CD4-positive, alpha-beta T cell treated with Interleukin-4 for 4 hours (primary cell): ENCODE measurements at places on chromosomes 13 and 19.
A peak's percentile ranks its signal among the peaks of the same experiment; 100 is the strongest.

- peak; percentile 67 for DNase-seq
Observed at GRCh38 chr13:45119469-45119990, 780 bp upstream of the GTF2F2 start.

DNA sequence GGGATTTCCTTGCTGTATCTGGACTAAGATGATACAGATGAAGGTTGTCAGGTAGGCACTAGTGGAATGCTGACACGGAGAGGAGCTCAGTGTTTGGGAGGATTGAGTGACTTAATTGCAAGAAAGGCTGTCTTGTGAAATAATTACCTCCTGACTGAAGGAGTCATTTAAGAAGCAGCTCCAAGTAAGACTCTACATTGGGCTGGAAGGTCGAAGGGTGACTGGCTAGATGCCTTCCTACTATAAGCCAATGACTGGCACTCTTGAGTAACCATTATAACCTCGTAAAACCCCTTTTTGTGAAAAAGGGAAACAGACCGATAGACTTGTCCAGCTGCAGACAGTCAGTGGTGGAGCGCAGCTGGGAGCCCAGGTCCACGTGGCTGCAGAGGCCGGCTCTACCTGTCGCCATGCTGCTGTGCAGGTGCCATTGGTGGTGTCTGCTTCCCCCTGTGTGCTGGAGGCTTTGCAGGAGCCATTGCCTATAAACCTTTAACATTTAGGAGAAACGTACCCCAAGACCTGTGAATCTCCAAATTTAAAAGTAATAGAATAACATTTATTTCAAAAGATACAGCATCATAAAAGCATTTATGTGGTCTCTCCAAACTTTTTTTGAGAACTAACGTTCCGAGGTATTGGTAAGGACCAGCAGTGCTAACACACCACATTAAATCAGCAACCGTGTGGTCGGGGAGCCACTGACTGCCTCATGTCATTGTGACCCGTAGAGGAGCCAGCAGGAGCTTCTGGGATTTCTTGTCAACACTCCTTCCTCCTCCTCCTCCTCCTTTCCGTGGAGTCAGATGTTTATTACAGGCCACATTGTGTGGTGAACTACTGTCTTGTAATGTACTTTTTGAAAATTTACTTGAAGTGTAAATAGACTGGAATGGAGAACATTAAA lies 80.4 kb upstream of the TEX29 start:
- DNase-seq = no peak

GRCh38 chr19:39841041-39841440 lies 5.1 kb downstream of the FBL start:
- no peak for DNase-seq

DNA sequence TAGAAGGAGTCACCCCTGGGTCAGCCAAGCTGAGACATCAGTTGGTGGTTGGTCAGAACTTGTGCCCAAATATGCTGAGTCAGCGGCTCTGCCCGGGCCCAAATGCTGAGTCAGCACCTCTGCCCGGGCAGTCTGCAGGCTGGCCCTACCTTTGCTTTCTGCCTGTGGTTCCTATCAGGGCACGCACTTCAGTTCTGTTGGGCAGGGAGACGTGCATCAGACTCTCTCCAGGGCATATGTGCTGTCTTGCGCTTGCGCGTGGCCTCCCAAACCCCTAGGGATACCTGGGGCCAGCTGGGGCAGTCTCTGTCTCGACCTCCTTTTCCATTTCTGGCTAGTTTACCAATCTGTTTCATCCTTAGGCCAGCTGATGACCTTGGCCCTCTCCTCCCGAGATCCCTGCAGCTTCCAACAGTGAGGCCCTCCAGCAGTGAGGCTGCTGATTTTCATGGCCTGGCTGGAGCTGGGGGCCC lies 24.4 kb upstream of the LDLR start:
- DNase-seq = no peak

DNA sequence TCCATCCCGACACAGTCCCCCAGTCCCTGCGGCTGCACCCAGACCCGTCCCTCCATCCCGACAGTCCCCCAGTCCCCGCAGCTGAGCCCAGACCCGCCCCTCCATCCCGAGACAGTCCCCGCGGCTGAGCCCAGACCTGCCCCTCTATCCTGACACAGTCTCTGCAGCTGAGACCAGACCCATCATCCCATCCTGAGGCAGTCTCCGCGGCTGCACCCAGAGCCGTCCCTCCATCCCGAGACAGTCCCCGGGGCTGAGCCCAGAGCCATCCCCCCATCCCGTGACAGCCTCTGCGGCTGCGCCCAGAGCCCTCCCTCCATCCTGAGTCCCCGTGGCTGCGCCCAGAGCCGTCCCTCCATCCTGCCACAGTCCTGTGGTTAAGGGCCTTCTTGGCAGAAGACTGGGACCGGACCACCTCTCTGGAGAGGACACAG lies 28.8 kb upstream of the TMEM255B start:
- no peak for DNase-seq

DNA sequence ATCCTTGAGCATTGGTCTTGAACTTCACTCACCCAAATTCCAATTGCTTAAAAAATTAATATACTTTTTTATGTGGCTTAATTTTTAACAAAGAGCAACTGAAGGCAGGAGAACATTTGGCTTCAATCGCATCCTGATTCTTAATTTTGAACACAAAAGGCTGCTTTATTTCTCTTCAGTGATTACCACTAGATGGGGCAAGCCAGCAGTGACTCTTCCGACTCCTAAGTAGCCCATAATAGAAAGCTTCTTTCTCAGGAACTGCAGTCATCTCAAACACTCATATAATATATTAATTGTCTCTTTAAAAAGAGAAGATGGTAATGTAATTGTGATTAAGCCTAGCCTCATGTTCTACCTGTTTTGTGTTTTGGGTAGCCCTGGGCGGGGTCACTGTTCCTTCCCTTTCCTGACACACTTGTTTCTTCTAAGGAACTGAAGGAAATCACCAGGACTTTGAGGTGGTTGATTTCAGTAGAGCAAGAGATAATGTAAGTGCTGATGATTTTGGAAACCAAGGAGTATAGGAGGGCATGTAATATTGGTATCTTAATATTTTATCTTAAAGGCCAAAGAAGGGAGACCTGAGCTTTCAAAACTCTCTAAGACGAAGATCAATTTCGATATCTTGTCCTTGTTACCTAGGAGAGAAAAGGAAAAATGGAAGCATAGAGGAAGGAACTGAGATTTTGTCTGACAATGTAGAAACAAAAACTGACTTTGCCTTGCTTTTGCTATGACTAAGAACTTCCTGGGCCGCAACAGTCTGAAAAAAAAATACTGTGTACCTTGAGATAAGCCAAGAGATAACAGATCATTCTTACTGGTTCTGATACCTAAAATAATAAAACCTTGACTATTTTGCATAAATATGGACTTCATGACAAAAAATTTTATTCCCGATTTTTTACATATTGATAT lies 73.1 kb downstream of the TNFSF13B start:
- peak; percentile 55 for DNase-seq

- no peak for DNase-seq
Observed at GRCh38 chr19:12641456-12641855, 25.1 kb downstream of the MAN2B1 start.

DNA sequence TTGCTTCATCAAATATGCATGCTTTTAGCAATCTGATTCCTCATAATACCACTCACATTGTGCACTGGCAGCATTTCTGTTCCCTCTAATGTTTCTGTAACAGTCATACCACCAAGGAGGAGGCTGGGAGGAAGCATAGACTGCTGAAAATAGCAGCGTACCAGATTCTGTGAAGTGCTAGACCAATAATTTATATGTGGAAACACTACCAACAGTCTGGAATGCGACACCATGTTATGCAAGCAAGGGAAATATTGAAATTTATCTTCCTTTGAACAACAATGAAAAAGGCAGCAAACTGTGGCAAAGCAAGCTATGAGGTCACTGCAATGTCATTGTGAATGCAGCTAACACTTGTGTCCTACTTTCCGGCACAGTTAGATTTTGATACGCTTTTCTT lies 1388.0 kb downstream of the EFNB2 start:
- DNase-seq = no peak

- DNase-seq = no peak
Observed at GRCh38 chr19:14512406-14512961, 5.7 kb downstream of the DNAJB1 start.

- DNase-seq = no peak
Observed at GRCh38 chr13:51728275-51728673, 75.7 kb downstream of the DHRS12 start.

- DNase-seq = no peak
Observed at GRCh38 chr19:41784312-41784711, 12.1 kb upstream of the CEACAM3 start.

- DNase-seq = no peak
Observed at GRCh38 chr13:28488376-28489005, 6.4 kb downstream of the FLT1 start.

GRCh38 chr19:2150794-2151338 lies 500 bp downstream of the AP3D1 start:
- DNase-seq = no peak

DNA sequence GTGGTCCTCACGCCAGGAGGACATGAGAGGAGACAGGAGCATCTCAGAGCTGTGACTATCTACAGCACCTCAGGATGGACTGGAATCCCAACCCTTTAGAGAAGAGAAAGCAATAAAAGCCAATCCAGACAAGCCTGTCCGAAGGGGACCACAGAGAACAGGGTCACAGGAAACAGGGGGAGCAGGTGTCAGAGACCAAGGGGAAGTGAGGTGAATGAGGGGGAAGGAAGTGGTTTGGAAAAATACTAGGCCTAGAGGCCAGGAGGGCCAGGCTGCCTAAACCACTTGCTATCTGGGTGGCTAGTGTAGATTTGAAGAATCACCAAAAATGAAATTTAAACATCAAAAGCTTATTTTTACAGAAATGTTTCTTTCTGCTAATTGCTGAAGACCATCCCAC lies 16.2 kb downstream of the TMTC4 start:
- DNase-seq = no peak

- no peak for DNase-seq
Observed at GRCh38 chr13:80033286-80033685, 307.6 kb downstream of the SPRY2 start.

DNA sequence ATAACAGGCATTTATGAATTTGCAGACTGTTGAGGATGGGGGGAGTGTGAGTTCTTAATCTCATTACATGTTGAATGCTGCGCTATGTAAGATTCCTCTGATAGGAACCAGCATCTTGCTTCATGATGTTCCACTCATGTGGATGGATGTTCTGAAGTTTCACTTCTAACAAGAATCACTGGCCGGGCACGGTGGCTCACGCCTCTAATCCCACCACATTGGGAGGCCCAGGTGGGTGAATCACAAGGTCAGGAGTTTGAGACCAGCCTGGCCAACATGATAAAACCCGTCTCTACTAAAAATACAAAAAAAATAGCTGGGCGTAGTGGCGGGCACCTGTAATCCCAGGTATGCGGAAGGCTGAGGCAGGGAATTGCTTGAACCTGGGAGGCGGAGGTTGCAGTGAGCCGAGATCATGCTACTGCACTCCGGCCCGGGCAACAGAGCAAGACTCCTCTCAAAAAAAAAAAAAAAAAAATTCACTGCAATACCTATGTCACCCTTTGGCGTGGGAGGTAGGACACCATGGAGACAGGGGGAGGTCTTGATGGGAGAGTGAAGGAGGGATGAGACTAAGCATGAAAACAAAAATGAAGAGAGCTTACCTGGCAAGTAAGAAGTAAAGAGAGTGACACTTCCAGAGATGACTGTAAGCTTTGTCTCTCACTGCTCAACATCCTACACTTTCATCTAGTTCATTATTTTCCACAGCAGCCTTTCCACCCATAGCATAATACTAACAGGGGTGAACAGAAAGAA lies 133.0 kb downstream of the DCT start:
- DNase-seq = no peak

- DNase-seq = no peak
Observed at GRCh38 chr13:109180905-109181425, 551.6 kb downstream of the MYO16 start.

GRCh38 chr13:35140831-35141230 lies 198.8 kb downstream of the NBEA start:
- DNase-seq = no peak

DNA sequence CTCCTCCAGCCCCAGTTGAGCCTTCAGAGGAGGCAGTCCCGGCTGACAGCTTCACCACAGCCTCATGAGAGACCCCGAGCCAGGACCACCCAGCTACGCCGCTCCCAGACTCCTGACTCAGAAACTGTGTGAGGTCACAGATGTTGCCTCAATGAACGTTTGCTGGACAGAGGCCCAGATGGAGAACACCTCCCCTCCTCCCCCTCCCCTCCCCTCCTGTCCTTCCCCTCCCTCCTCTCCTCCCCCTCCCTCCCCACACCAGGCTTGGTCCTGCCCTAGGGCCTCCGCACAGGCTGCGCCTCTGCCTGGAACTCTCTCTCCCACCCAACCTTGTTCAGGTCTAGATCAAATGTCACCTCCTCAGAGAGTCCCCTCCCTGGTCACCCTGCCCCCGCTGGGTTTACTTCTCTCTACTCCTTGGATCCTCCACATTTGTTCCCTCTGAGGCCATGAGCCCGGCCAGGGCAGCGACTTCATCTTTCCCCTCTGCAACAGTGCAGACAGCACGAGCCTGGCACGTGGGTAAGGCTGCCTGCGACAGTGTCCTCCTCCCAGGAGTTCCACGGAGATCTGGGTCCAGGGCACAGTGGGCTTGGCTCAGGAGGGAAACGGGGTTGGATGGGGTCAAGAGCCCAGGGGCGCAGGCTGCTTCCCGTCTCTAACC lies 17.4 kb downstream of the PIP5K1C start:
- DNase-seq = no peak

DNA sequence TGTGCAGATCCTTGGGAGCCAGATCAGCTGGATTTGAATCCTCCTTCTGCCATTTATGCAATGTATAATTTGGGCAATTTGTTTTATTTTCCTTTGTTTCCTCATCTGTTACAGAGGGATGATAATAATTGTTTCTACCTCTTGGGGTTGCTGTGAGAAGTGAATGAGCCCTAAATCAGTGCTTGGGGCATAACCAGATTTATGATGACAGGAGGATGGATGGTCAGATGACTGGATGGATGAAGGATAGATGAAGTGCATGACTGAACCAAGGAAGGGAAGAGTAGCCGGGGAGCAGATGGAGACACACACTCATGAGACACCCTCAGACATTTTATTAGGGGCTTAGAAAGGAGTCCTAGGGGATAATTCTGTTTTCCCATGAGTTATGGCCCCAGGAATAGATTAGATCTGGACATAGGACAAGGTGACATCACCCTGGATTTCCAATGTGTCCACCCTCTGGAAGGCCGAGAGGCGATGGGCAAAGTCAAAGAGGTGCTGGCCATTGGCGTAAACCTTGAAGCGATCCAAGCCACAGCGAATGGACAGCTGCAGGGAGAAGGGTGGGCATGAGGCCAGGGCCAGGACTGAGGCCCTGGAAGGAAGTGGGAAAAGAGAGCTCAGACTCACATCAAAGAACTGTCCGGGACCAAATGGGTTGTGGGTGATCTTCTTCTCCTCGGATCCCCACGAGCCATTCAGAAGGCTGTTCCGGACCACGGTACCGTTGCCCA lies 11.2 kb downstream of the LGALS4 start:
- DNase-seq = no peak

DNA sequence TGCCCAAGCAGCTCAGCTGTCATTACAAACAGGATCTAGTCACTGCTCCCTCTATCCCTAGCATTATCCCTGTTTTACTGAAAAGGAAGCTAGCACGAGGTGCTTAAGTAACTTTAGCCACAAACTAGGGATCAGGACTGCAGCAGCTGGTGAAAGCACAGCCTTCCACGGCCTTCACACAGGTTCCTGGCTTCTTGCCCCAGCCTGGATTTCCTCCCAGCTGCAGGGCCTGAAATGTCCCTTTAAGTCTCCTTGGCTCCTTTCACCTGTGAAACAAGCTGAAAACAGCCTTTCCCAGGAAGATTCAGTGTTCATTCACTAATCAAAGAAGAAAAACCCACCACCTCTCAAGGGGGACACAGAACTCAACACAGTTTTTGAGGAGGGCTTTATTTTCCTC lies 754.5 kb downstream of the DIAPH3 start:
- DNase-seq = no peak
